Activated CD4-positive, alpha-beta T cell treated with anti-CD3 and anti-CD28 coated beads for 1 hour (primary cell): ENCODE measurements at places on chromosomes 5 and 9.

GRCh38 chr9:72721067-72721466 lies 199.7 kb downstream of the TMC1 start:
- no peak for DNase-seq

GRCh38 chr5:17228821-17229291 lies 11.4 kb downstream of the BASP1 start:
- DNase-seq = no peak

DNA sequence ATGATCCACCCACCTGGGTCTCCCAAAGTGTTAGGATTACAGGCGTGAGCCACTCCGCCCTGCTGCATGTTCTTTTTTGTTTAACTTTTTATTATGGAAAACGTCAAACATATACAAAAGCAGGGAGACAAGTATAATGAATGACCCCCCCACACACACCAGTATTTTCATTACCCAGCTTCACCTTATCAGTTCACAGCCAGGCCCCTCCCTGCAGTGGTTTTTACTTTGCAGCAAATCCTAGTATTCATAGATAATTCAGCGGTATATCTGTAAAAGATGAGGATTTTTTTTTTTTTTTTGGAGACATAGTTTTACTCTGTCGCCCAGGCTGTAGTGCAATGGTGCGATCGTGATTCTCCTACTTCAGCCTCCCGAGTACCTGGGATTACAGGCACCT lies 2.3 kb downstream of the POMT1 start:
- DNase-seq = no peak

DNA sequence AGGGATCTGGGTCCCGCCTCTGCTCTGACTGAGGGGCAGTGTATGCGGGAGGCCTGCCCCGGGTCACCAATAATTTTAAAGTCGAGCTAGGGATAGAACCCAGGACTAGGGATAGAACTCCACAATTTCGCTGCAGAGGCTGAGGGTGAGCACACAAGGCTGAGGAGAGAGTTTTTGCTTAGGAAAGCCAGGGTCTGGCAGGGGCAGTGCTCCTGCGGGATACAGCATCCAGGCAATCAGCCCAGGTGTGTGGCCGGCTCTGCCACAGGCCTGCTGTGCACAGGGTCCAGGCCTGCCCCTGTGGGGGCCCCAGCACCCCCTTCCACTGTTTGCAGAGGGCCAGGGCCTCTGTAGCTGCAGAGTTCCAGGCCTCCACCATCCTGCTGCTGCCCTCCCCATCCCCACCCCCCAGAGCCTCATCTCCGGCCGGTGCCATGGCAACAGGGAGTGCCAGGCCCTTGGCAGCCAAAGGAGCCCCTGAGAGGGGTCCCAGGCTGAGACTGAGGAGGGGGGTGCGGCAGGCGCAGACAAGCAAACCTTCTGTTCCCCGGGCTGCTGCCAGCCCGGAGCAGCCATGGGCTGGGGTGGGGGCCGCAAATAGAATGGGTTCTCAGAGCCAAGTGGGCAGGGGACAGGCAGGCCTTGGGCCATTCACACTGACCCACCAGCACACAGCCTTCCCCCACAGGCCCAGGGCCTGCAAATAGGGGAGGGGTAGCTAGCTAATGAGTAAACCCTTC lies 8.6 kb downstream of the PDGFRB start:
- no peak for DNase-seq
